Osteoblast (primary cell): ENCODE measurements at places on chromosomes 11 and 22. TPM values are rescaled to one million over a fixed set of nuclear protein-coding genes. Genes with fewer than 3 reads are reported as not detected.

FGF4 gene
- not detected in 2 replicates for total RNA-seq

SMIM38 gene
- under 0.01 and 0.29 TPM in 2 replicates for total RNA-seq

C22orf31 gene
- total RNA-seq, result not detected in 2 replicates

PLAAT5 gene
- not detected in 2 replicates for total RNA-seq

GRCh38 chr11:66624450-66624849 is 8.0 kb downstream of the RBM14 start:
- H3K27ac ChIP-seq, result no peak overlapping the region
- H3K4me1 ChIP-seq, result peaks cover 12% of the 10 kb centered on the region
- no peak for DNase-seq
- H3K27me3 ChIP-seq, result no peaks in the 10 kb centered on the region
- no peak overlapping the region for H3K4me3 ChIP-seq
- H3K36me3 ChIP-seq, result peaks cover 79% of the 10 kb centered on the region

GRCh38 chr11:44905131-44905866 is 45.4 kb downstream of the TP53I11 start:
- no peak overlapping the region for H3K27ac ChIP-seq
- H3K4me1 ChIP-seq, result no peaks in the 10 kb centered on the region
- H3K27me3 ChIP-seq, result peaks cover 6% of the 10 kb centered on the region
- no peak for DNase-seq
- H3K4me3 ChIP-seq, result no peak overlapping the region

- H3K36me3 ChIP-seq, result no peaks in the 10 kb centered on the region
- no peak overlapping the region for H3K4me3 ChIP-seq
- no peaks in the 10 kb centered on the region for H3K27me3 ChIP-seq
- no peak overlapping the region for H3K27ac ChIP-seq
- peaks cover 4% of the 10 kb centered on the region for H3K4me1 ChIP-seq
These were observed 2.3 kb upstream of the FOLR1 start for GRCh38 chr11:72189455-72190250.

DNA sequence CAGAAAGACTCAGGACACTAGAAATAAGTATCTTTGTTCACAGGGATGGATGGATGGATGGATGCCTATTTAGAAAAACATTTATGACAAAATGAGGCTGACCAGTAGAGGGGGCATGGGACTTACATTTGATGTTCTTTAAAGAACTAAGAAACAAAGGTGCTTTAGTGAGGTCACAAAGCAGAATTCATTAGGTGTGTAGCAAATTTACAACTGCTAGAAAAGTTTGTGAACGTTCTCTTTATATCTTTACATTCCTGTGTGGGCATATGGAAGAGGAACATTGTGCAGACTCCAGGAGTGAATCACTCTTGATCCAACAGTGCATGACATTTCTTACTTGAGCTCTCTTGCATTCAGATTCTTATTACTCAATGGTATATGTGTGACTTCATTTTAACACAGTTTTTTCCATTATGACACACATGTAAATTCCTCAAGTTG is 15.8 kb upstream of the SIK2 start:
- peaks cover 4% of the 10 kb centered on the region for H3K4me1 ChIP-seq
- peak overlapping the region; percentile 37 for H3K27ac ChIP-seq
- DNase-seq, result no peak
- H3K4me3 ChIP-seq, result no peak overlapping the region
- no peaks in the 10 kb centered on the region for H3K27me3 ChIP-seq

DNA sequence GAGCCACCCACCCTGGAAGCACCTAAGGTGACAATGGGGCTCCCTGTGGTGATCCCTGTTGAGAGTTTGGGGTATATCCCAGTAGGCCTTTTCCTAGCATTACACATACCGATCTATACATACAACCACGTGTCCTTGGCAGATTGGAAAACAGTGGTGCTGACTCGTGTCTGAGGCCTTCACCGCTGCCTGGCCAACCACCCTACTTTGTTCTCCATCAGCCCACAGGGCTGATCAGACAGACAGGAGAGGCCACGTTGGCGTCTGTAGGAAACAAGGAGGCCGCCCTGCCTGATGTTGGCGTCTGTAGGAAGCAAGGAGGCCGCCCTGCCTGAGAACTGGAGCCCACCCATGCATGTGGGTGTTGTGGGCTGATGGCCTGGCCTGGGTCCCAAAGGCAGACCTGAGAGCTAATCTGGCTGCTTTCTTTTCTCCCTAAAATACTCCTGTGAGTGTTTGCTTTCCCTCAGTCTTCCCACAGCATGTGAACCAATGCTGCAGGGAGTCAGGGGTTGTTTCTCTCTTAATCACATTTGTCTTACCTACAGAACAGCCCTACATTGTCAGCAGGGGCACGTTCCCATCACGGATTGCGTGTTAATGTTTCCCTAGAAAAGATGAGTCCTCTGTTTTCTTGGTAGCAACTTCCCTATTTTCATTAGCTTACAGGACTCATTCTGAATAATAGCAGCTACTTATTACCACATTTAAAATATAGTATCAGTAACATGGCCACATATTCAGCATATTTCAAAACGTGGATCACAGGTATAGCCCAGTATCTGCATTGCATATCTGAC is 57.2 kb downstream of the SBF1 start:
- H3K27me3 ChIP-seq, result no peaks in the 10 kb centered on the region
- H3K4me3 ChIP-seq, result no peak overlapping the region
- H3K27ac ChIP-seq, result no peak overlapping the region
- peaks cover 78% of the 10 kb centered on the region for H3K36me3 ChIP-seq

GRCh38 chr11:66689661-66690590 is 12.2 kb upstream of the RBM4B start:
- peaks cover 5% of the 10 kb centered on the region for H3K27me3 ChIP-seq
- no peaks in the 10 kb centered on the region for H3K36me3 ChIP-seq
- no peak overlapping the region for H3K4me3 ChIP-seq
- peak; percentile 77 for DNase-seq
- no peaks in the 10 kb centered on the region for H3K4me1 ChIP-seq

- H3K27me3 ChIP-seq, result no peaks in the 10 kb centered on the region
- no peak overlapping the region for H3K27ac ChIP-seq
- no peaks in the 10 kb centered on the region for H3K4me1 ChIP-seq
- DNase-seq, result no peak
These were observed 65.3 kb upstream of the MS4A8 start for GRCh38 chr11:60634126-60634525.

DNA sequence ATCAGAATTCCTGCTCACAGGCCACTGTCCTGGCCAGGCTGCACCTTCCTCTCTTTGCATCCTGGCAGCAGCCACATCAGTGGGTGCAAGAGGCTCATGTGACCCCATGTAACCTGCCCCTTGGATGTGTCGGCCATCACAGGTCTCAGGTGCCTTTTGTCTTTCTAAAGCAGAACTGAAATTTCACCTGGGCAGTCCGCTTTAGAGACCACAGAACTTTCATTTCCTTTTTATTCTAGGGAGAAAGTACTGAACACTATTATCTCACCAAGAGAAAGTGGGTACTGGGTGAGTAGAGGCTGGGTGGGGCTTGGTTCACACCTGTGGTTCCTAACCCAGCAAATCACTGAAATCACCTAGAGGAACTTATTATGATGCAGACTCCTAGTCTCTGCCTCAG is 51.7 kb upstream of the NUP160 start:
- no peaks in the 10 kb centered on the region for H3K4me1 ChIP-seq
- H3K27me3 ChIP-seq, result no peaks in the 10 kb centered on the region
- H3K36me3 ChIP-seq, result no peaks in the 10 kb centered on the region
- no peak overlapping the region for H3K27ac ChIP-seq
- no peak for DNase-seq

GRCh38 chr11:79431535-79431934 is 9.3 kb downstream of the TENM4 start:
- peak overlapping the region; percentile 15 for H3K27ac ChIP-seq
- H3K4me1 ChIP-seq, result peaks cover 12% of the 10 kb centered on the region
- H3K4me3 ChIP-seq, result peak overlapping the region; percentile 5
- peaks cover 3% of the 10 kb centered on the region for H3K27me3 ChIP-seq
- DNase-seq, result peak; percentile 67
- no peaks in the 10 kb centered on the region for H3K36me3 ChIP-seq

DNA sequence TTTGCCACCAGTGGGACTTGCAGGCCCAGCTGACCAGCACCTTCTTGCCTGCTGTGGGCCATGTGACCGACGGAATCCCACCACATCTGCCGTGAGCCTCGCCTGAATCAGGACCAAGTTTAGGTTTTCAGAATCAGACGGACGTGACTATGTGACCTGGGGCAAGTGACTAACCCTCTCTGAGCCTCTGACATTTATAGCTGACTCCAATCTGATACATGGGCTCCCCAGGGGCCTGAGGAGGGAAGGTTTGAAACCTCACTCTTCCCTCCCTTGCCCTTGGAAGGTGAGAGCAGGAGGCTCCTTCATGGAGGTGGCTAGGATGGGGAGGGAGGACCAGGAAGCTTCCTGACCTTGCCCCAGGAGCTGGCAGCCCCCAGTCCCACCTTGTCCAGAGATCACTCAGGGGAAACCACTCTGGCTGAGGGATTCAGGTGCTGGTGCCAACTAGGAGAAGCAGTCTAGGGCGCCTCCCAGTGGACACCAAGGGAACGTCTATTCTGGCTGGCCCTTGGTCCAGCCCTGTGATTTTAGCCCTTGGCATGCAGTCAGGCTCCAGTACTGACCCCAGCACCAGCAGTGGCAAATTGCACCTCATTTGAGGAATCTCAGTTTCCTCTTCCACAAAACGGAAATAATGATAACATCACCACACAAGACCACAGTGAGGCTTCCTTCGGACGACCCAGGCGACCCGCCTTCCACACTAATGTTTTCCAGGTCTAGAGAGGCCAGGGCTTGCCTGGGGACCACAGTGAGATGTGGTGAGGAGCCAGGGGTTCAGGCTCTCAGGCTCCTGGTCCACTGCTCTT is 47.2 kb upstream of the SYT7 start:
- H3K4me3 ChIP-seq, result no peak overlapping the region
- peaks cover 2% of the 10 kb centered on the region for H3K36me3 ChIP-seq
- H3K4me1 ChIP-seq, result peaks cover 23% of the 10 kb centered on the region
- peak; percentile 95 for DNase-seq
- no peak overlapping the region for H3K27ac ChIP-seq

DNA sequence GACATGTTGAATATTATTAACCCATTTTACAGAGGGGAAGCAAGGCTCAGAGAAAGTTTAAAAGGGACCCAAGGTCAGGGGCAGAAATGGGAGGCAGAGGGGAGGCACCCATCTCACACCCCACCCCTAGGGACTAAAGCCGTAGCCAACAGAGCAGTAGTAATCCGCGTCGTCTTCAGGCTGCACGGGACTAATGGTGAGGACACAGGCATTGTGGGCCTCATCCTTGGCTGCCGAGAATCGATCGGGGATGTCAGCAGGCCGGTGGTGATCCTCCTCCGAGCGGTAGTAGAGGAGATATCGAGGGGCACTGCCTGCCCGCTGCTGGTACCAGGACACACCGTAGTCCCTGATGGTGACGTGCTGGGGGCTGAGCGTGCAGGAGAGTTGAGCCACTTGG is 1.5 kb downstream of the VPREB3 start:
- DNase-seq, result peak; percentile 44
- no peaks in the 10 kb centered on the region for H3K27me3 ChIP-seq
- no peak overlapping the region for H3K27ac ChIP-seq
